ENCODE measurements at places on chromosomes 7 and 10.

DNA sequence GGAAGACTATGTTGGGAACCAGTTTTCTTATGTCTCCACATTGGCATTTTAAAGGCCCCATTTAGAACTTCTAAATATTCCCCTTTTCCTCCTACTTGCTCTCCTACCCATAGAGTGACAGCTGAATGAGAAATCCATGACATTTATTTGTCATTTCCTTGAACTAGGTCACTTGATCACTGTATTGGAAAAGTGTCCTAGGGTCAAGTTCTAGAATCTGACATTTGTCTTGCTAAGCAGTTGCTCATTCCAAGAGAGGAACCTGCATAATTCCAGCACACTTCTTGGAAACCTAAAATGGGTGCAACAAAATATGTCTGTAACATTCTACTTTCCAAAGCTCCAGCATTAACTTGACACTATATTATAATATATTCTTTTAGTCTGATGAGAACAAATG lies 3.6 kb upstream of the DPY19L1 start:
- no peak for DNase-seq

- DNase-seq = no peak
Observed at GRCh38 chr7:2894118-2894940, 50.2 kb upstream of the GNA12 start.

DNA sequence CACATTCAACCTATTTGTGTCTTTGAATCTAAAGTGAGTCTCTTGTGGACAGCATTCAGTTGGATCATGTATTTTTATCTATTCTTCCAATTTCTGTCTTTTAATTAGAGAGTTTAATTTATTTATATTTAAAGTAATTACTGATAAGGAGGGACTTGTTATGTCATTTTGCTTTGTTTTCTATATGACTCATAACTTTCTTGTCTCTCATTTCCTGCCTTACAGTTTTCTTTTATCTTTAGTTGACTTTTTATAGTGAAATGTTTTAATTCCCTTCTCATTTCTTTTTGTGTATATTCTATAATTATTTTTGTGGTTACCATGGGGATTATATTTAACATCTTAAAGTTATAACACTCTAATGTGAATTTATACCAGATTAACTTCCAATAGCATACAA lies 7.3 kb upstream of the ZNF518A start:
- no peak for DNase-seq

- DNase-seq = no peak
Observed at GRCh38 chr7:42854571-42855118, 57.2 kb downstream of the C7orf25 start.

GRCh38 chr10:50033481-50033880 lies 34.3 kb upstream of the WASHC2A start:
- DNase-seq = no peak

DNA sequence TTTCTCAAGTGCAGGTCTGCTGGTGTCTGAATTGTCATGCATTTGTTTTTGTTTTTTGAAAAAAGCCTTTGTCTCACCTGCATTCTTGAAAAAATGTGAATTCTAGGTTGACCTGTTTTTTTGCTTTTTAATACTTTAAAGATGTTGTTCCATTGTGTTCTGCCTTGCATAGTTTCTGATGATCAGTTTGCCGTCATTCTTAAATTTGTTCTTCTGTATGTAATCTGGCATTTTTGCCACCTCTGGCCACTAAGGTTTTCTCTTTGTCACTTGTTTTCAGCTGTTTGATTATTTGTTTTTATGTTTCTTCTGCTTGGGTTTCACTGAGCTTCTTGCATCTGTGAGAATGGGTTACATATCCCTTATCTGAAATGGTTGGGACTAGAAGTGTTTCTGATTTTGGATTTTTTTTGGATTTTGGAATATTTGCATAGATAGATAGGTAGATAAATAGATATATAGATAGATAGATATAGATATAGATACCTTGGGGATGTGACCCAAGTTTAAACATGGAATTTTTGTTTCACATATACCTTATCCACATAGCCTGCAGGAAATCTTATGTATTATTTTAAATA lies 16.5 kb downstream of the MGMT start:
- DNase-seq = no peak

DNA sequence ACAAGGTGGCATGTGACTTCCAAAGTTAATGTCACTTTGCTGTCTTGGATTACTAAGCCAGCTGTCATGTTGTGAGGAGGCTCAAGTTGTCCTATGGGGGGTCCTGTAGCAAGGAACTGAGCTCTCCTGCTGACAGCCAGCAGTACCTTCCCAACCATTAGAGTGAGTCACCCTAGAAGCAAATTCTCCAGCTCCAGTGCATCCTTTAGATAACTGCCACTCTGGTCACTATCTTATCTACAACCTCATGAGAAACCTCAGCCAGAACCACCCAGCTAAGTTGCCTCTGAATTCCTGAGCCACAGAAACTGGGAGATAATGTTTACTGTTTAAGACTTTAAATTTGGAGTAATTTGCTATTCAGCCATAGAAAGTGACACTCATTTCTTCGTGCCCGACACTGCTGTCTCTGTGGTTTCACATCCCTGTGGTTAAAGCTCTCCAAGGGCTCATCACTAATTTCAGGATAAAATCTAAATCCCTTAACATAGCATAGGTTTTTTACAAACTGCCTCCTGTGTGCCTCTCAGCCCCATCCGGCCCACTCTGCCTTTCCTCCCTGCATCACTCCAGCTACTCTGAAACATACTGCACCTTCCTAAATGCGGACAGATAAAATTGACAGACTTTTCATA lies 83.5 kb downstream of the PRR15 start:
- no peak for DNase-seq

DNA sequence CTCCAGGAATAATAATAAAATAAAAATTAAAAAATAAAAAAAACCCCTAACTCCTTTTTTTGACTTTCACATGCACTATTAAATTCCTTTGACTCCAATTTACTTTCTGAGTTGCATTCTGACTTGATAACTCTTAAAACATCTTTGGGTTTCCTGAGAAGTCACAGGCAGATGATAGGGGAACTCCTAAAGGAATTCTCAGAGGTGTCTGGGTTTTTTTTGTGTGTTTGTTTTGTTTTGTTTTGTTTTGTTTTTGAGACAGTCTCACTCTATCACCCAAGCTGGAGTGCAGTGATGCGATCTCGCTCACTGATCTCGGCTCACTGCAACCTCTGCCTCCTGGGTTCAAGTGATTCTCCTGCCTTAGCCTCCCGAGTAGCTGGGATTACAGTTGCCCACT lies 52.7 kb upstream of the APBB1IP start:
- DNase-seq = no peak

GRCh38 chr7:27329909-27330308 lies 87.3 kb downstream of the EVX1 start:
- no peak for DNase-seq

GRCh38 chr7:32952876-32953275 lies 4.4 kb upstream of the FKBP9 start:
- DNase-seq = no peak

DNA sequence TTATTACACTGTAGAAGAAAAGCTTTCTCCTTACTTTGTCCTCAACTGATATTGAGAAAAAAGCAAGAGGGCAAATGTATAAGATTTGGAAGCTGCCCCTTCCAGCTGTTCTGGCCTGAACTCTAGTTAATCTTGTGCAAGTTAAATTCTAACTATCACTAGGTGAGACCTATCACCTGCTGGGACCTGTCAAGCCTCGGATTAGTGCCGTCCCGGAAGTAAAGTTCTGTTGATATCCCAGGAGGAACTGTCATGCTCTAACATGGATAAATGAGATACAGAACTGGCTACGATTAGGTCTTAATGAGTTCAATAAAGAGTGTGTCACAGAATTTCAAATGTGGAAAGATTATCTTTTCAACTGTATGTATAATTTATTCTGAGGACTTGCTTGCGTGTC lies 1.2 kb upstream of the BPGM start:
- no peak for DNase-seq

DNA sequence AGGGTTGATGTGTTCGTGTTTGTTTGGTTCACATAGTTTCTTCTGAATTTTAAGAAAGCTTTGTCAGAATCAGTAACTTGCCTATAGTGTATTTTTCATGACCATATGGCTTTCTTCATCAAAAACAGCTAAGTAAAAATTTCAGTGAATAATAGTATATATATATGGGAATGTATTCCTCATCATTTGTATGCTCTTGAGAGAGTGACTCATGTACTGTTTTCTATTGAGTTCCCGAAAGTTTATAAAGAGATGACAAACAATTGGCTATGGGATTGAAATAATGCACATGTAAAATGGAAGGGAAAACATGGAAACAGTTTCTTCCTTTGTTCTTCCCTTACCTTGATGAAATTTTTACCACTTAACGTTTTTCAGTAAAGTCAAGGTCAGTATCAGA lies 56.4 kb downstream of the KAT6B start:
- no peak for DNase-seq

- DNase-seq = no peak
Observed at GRCh38 chr10:21449288-21449966, 76.1 kb downstream of the SKIDA1 start.

- no peak for DNase-seq
Observed at GRCh38 chr10:115884331-115884730, 388.7 kb downstream of the GFRA1 start.

GRCh38 chr10:96389785-96390184 lies 31.0 kb upstream of the OPALIN start:
- no peak for DNase-seq

GRCh38 chr7:93178213-93178612 lies 30.0 kb upstream of the SAMD9L start:
- peak; percentile 61 for DNase-seq

GRCh38 chr7:77757589-77757988 lies 40.6 kb downstream of the TMEM60 start:
- DNase-seq = no peak

- no peak for DNase-seq
Observed at GRCh38 chr10:95517536-95518454, 43.4 kb downstream of the SORBS1 start.

DNA sequence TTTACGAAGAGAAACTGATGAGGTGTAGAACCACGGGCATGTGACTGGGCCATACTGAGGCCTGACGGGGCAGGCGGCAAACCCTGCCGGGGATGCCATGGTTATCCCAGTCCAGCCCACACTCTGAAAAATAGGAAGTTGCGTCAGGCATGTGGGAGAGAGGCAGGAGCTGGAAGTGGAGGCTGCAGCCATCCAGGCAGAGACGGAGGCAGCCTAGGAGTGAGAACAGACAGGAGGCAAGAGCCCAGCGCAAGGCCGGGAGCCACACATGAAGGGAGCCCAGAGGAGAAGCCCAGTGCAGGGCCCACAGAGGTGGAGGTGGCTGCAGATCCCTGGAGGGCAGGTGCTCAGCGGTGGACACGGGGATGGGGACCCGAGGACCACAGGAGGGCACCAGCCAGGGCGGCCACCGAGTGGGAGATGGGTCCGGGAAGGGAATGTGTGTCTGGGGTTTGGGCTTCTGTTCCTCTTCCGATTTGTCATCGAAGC lies 175.2 kb upstream of the PPP2R2D start:
- no peak for DNase-seq

- DNase-seq = no peak
Observed at GRCh38 chr7:92835261-92835850, 1.0 kb downstream of the CDK6 start.

DNA sequence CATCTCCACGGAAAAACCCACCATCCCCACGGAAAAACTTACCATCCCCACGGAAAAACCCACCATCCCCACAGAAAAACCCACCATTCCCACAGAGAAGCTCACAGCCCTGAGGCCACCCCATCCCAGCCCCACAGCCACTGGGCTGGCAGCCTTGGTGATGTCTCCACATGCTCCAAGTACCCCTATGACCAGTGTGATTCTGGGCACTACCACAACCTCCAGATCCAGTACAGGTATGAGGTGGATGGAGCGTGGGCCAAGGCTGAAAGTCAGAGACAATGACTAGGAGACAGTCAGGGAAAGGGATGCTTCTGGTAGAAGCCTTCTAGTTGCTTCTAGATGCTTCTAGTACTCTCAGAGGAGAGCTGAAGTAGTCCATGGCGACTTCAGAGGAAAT lies 19.6 kb downstream of the ZAN start:
- DNase-seq = no peak

DNA sequence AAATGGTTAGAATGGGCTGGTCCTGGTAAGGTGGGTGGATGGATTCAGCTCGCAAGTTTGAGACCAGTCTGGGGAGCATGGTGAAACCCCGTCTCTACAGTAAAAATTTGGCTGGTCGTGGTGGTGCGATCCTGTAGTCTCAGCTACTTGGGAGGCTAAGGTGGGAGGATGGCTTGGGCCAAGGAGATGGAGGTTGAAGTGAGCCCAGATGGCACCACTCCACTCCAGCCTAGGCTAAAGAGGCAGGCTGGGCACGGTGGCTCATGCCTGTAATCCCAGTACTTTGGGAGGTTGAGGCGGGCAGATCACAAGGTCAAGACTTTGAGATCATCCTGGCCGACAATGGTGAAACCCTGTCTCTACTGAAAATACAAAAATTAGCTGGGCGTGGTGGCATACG lies 15.3 kb downstream of the IFT22 start:
- DNase-seq = no peak

DNA sequence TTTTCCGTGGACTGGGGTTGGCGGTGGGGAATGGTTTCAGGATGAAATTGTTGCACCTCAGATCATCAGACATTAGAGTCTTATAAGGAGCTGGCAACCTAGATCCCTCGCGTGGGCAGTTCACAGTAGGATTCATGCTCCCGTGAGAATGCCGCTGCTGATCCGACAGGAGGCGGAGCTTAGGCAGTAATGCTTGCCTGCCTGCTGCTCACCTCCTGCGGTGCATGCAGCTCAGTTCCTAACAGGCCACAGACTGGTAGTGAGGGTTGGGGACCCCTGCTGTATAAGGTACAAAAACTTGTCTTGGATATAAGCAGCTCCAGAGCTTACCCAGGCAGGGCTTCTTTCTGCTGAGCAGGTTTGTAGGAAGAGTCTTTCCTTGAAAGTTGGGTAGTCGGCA lies 53.9 kb downstream of the SHH start:
- DNase-seq = no peak

Measured in NCI-H2081 treated with DMSO at 0.1 percent for 48 hours (cell line).